ENCODE measurements at places on chromosomes 5 and 9.

GRCh38 chr9:72473474-72474261 lies 47.7 kb upstream of the TMC1 start:
- no peak for DNase-seq

DNA sequence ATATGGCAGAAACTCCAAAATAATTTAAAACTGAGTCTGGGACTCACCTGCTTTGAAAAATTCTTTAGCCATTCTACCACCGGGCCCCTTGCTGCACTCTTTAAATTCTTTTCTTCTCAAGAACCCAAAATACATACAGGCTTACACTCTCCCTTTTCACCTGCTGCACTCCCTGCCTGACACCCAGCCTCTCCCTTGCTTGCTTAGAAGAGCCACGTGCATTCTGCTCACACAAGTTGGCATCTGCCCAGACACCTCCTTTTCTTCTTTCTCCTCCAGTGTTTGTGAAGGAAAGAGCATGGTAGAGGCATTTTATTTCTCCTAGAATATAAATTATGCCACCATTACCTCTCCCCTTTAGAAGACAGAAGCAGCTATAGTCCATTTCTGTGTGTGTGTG lies 39.0 kb upstream of the AOPEP start:
- no peak for DNase-seq

DNA sequence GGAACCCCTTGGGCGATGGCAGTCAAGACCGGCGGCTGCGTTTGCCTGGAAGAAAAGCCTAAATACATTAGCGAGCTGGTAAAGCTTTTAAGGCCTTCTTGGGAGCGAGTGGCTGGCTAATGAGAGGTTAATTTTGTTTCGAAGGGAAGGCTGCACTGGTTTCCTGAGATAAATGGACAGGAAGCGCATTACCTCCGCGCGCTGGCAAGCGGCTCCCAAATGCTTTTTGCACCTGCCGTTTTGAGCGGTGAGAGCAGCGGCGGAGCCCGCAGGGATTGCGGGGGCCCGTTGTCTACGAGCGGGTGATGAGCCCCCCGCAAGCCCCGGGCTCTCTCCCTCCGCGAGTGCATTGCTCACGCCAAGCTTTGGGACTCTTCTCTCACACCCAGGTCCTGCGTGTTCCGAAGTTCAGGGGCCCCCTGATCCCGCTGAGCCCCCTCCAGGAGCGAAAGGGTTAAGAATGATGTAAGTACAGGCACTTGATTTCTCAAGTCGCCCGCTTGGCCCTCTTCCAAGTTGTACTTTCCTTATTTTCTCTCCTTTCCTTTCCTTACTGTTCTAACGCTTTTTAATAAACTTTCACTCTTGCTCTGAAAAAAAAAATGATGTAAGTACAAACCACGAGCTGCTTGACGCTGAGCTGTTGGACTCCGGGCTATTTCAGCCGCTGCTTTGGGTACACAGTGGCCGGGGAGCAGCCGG lies 3.1 kb upstream of the RGMB start:
- no peak for DNase-seq

- DNase-seq, result no peak
These were observed 1.3 kb downstream of the BBLN start for GRCh38 chr9:128161215-128161902.

GRCh38 chr5:149930043-149930748 lies 14.4 kb downstream of the PDE6A start:
- DNase-seq, result no peak

DNA sequence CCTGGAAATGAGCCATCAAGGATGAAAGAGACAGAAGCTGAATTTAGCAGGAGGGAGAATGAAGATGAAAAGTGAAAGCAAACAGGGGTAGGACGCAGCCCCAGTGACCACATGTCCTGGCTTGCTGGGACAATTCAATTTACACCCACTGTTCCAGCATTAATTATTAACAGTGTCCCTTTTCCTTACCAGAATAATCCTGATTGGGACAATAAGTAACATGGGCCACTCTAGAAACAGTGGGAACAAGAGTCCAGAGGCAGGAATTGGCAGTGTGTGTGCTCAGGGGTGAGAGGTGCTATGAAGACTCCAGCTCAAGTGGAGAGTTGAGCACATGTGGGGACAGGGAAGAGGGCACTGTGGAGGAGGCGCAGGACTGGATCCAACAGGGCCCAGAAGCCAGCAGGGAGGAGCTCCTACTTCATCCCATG lies 147.1 kb downstream of the C5orf15 start:
- no peak for DNase-seq

DNA sequence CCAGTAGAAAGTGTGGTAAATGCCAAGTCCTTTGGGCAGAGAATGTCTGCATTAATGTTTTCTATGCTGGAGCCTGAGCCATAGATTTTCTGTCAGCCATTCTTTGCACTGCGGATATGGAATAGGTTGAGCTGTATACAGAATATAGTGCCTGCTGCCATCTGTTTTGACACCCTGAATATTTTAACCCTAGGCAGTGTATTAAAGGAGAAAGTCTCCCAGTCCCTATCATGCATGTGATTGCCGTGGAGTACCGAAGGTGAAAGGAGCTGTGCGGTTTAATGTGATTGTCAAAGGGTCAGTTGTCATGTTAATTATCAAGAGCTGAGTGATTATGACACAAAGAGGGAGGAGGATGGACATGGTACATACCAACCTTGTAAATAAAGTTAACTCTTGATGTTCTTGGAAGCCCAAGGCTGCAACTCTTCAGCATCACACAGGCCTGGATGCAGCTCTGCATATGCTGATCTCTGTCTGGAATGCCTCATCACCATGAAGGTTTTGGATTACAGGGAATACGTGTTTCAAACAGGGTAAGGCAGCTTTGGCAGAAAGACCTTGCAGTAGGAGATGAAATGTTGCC lies 247.1 kb upstream of the ELAVL2 start:
- no peak for DNase-seq

- no peak for DNase-seq
These were observed 372.3 kb upstream of the CDH18 start for GRCh38 chr5:20360263-20360662.

DNA sequence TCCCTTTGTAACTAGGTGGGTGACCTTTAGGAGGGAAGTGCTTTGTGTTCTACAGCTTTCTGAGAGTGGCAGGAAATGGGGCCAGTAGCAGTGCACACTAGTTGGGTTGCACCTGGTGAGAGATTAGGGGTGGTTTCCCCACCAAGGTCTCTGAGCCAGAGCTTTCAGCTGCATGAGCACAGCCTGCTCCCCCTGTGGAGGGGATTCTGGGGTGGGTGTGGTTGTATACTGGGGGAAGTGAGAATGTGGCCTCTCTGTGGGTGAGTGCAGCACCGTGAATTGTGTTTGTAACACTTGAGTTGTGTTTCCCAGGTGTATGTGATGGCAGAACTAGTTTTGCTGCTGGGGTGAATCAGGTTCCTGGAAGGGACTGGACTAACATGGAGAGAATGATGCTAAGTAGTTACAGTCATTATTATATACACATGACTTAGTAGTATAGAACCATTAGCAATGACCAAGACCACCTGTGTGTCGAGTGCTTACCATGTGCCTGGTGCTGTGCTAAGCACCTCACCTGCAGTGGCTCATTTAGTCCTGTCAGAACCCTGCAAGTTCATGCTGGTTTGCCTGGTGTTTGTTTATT lies 11.8 kb upstream of the CXXC5 start:
- no peak for DNase-seq

DNA sequence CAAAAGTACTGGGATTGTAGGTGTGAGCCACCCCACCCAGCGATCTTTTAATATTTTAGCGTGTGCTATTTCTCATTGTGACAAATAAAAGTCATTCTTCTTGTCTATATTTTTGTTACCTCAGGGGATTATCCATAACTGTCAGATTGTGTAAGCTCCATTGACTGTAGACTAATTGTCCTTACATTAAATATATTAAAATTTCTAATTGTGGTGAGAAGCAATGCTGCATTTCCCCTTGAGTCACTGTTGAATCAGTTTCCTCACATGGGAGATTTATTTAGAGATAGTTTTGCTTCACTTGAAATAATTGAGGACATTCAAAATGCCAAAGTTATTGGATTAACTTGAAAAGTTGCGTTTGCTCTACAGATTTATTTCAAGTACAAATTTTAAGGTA lies 782.4 kb upstream of the WWC1 start:
- no peak for DNase-seq

DNA sequence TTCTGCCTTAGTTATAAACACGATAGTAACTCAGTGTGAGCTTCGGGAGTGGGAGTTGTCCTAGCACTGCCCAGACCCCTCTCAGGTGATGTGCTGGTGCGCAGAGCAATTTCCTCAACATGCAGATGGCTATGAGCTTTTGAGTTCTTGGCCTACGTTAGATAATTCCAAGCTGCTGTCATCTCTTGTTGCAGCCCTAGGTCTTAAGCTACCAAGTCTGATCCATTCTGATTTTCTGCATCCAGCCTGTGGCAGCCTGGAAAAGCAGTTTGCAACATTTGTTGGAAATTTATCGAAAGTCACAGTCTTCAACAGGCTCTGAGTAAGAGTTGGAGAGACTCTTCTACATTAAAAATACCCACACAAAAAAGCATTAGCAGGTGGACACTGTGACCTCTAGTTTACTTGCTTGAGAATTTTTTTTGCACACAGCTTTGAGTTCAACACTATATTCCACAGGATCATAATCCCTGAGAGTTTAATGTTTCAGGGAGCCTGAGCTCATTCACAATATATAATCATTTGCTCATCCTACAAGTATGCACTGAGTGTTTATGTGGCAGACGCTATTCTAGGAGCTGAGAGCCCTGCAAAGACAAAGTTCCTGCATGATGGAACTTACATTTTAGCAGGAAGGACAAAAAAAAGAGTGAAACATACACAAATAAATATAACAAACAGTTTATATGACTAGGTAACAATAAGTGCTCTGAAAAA lies 91.6 kb downstream of the UBE2QL1 start:
- DNase-seq, result no peak

DNA sequence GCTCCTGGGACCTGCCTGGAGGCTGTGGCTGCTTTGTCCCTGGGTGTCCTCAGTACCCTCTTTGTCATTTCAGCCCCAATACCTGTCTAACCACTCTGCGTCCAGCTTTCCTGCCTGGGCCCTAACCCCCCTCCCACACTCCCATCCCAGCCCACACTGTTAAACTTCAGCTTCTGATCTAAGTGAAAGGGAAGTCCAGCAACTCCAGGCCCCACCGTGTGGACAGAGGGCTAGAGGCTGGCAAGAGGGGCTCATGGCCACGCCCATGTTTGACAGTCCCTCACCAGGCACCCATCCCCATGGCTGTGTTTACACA lies 56.3 kb downstream of the SEMA4D start:
- no peak for DNase-seq

DNA sequence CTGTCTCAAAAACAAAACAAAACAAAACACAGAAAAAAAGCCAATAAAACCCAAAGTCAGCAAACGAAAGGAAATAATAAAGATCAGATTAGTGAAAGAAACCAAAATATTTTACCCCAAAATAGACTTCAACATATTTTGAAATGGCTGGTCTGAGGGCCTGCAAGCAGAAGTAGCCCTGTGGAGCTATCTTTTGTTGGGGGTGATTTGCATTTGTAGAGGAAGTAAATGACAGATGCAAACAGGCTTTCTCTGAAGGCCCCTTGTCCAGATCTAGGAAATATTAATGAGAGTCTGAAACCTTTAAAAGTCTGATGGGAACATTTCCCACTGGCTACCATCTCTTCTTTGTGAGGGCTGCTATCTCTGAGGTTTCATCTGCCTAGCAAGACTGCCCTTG lies 74.0 kb downstream of the GCNT4 start:
- DNase-seq, result no peak

DNA sequence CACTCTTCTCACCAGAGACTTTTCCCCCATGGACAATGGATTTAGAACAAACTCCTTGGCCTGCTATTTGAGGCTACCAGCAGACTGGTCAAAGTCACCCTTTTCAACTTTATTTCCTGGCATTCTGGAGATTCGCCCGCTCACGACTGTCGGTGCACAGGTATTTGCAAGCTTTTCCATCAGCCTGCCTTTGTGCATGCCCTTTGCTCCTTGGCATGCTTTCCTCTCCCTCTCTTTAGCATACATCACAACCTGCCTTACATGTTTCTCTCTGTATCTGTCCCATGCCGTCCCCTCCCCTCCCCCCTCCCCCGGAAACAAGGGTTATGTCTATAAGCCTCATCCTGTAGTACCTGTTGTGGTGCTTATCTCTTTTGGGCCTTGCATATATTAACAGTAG lies 257.1 kb downstream of the AOPEP start:
- no peak for DNase-seq

DNA sequence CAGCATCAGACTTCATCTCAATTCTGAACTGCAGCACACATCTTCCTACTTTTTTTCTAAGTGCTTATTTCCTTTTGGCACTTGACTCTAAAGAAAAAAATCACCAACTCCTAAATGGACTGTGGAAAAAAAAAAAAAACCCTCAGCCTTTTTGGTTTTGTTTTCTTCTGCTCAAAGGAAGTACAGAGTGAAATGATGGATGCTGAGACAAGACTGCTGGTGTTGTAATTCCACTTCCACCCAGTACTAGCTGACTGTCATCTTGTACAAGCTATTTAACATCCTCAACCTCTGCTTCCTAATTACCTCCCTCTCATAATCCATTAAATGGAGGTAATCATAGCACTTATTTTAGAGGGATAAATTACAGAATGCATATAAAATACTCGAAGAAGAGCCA lies 171.5 kb upstream of the GNA14 start:
- DNase-seq, result no peak

GRCh38 chr5:112616812-112617547 lies 120.7 kb upstream of the APC start:
- no peak for DNase-seq

- no peak for DNase-seq
These were observed 4.0 kb downstream of the MAPK9 start for GRCh38 chr5:180287868-180288267.

DNA sequence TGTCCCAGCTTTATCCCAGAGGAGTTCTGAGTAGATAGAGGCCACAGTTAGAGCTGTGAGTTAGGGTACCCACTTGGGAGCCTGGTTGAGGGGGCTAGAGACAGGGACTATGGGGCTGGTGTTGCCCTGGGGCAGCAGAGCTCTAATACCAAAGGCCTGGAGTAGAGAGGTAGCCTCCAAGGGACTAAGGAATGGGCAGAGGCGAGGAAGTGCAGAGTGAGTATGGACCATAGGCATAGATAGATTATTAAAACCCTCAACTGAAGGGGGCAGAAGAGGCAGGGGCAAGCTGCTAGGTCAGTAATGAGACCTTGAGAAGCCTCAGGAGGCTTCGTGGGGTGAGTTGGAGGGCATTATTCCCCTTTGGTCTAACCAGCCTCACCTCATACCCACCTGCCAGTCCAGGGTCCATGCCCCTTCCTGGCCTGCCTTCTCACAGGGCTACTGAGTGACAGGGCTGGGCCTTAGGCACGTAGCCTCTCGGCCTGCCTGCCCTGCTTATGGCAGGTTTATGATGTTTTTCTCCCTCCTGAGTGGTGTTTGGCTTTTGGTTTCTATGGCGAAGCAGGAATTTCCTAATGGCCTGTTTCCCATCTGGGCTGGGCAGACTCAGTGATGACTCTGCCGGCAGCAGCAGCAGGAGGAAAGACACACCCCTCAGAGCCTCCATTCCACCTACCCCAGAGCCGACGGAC lies 8.0 kb downstream of the PDLIM4 start:
- DNase-seq, result no peak

- DNase-seq, result no peak
These were observed 95.8 kb downstream of the ALDH1A1 start for GRCh38 chr9:72856972-72857623.
